ENCODE measurements at places on chromosomes 5 and 9.

GRCh38 chr9:70409280-70409679 is 5.2 kb downstream of the KLF9 start:
- DNase-seq: no peak

DNA sequence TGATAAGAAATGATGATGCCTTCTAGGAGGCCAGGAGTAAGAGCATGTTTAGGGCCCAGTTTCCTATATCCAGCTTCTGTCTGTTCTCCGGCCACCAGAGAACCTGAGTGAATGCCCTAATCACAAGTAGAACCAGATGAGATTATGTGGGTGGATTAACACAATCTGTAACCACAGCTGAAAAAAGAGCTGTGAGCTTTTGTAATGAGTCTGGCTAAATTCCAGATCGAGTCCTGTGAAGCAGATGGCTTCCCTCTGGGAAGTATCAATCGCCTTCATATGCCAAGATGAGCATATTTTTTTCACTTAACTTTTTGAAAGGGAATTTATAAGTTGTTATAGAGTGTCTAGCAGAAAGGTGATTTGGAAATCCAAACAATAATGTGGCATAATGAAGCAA is 99.8 kb downstream of the NNT start:
- DNase-seq: no peak

GRCh38 chr5:24226479-24226878 is 418.3 kb downstream of the CDH10 start:
- no peak for DNase-seq

DNA sequence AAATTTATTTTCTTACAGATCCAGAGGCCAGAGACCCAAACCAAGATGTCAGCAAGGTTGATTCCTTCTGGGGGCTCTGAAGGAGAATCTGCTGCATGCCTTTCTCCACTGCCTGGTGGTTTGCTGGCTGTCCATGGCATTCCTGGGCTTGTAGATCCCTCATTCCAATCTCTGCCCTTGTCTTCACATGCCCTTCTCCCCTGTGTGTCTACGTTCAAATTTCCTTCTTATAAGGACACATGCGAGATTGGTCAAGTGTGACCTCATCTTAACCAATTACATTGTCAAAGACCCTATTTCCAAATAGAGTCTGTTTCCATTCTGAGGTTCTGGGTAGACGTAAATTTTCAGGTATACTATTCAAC is 84.5 kb upstream of the RAI14 start:
- no peak for DNase-seq

DNA sequence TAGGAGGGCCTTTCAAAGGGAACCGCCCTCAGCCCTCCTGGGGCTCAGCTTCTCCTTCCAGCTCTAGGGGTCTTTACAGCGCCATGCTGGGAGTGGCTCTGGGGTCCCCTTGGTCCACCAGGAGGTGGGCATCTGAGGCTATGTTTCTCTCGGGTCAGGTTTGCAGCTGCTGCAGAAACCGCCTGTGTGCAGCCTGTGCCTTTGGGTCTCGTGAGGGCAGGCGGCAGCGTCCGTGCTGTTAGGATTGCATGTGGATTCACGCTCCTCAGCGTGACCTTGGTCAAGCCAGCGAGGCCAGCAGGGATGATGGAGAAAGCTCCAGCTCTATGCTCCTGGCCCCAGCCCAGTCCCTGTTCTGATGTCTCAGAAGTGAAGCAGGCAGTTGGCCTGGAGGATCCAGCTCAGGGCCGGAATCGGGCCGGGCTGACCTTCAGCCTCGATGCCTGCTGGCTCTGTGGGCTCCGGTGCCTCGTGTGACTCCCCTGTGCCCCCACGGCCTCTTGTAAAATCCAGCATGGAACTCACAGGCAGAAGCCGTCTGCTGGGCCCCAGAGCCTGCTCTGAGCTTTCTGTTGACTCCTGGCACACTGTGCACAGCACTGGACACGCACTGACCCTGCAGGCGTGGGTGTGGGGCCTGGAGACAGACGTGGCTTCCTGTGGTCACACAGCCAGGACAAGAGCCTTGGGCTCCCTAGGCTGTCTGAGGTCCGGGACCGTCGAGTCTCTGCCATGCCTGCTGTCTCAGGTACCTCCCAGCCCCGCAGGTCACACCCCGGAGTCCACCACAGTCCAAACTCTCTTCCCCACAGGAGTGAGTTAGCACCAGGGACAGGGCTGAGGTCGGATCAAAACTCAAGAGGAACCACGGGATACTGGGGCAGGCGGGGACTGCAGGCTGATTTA is 54.3 kb downstream of the TRIP13 start:
- no peak for DNase-seq

- no peak for DNase-seq
These were observed 9.8 kb upstream of the MIER3 start for GRCh38 chr5:56961746-56962145.

DNA sequence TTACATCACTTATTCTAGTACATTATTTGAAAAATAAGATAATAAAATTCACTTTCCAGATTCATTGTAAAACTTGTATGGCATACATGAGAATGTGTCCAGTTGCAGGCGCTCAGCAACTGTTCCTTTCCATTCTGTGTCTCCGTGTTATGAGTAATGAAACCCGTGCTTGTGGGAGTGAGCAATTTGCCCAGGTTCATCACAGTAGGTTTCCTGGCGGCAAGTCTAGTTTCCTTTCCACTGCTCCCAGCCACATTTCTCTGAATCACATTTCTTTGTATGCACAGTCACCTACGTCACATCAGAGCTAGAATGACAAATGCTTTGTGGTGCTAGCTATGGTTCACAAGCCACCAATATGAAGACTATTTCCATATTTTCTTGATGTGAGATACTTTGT is 39.9 kb downstream of the MOCS2 start:
- no peak for DNase-seq

DNA sequence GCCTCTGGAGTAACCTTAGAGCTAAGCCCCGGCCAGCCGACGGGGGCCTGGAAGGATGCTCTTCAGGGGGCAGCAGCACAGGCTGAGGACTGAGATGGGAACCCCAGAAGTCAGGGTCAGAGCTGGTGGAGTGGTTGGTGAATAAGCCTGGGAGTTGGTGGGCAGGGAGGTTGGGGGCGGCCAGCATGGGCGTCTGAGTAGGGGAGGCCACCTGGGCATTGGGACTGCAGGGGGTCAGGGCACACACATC is 14.4 kb downstream of the NINJ1 start:
- no peak for DNase-seq

DNA sequence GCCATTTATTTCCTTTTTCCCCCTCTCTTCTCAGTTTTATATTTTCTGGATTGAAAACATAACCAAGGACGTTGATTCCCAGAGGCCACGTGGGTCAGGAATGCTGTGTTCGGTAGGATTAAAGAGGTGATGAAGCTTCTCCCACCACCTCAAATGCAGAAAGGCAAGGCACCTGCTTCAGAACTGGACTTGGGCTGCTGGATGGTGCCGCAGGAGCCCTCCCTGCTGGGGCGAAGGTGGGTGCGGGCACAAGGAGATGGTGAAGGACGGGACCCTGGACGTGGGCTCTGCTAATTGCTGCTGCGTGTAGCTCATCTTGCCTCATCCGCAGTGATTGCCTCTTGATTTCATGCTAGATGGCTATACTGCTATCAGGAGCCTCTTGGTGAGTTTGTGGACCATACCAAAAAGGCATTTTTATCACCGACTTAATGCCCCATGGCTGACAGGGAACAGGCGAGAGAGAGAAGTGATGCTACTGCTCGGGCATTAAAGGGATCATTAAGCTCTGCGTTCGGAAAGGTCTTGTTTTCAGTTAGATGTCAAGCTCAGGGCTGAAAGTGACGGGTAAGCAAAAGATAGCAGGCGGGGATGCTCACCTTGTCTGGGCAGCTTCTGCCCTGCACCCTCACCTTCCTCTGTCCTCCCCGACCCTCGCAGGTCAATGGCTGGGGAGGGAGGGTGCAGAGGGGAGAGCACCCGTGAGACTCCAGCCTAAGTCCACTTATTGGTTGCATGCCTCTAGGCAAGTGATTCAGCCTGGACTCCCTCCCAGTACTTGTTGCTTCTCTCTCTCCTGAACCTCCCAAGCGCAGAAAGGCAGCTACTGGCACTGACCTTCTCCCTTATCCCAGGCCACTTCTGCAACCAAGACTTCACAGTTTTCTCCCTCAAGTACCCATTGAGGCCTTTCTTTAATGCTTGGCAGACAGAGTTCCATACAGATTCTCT is 71.6 kb upstream of the FSTL4 start:
- no peak for DNase-seq

DNA sequence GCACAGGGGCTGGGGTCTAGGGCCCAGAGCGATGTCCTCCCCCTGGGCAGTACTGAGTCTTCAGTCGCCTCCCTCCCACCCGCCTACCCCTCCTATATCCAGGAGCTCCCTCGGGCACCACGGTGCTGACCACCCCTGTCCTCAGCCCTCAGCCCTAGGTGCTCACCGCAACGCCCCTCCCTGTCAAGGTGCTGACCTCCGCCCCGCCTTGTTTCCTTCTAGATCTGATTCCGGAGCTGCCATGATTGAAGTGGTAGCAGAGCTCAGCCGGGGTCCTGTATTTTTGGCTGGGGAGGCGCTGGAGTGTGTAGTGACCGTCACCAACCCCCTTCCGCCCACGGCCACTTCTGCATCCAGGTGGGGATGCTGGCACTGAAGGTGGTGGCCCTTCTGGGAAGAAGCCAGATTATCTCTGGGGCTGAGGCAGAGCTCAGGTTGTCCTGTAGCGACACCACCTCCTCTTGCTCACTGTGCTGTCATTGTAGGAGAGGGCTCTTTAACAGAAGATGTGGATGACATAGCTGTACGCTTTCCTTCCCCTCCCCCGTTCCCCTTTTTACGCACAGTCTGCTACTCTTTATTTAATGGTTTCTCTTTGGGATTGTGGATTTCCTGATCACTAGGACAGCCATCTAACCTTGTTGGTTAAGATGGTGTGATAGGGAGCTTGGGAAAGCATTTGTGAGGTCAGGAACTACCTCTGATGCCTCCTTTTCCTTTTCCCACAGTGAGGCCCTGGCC is 598 bp downstream of the RGP1 start:
- DNase-seq: no peak

GRCh38 chr9:74942801-74943200 is 9.9 kb downstream of the C9orf40 start:
- DNase-seq: peak; percentile 49

- no peak for DNase-seq
These were observed 51.0 kb downstream of the SH3PXD2B start for GRCh38 chr5:172403189-172403796.

DNA sequence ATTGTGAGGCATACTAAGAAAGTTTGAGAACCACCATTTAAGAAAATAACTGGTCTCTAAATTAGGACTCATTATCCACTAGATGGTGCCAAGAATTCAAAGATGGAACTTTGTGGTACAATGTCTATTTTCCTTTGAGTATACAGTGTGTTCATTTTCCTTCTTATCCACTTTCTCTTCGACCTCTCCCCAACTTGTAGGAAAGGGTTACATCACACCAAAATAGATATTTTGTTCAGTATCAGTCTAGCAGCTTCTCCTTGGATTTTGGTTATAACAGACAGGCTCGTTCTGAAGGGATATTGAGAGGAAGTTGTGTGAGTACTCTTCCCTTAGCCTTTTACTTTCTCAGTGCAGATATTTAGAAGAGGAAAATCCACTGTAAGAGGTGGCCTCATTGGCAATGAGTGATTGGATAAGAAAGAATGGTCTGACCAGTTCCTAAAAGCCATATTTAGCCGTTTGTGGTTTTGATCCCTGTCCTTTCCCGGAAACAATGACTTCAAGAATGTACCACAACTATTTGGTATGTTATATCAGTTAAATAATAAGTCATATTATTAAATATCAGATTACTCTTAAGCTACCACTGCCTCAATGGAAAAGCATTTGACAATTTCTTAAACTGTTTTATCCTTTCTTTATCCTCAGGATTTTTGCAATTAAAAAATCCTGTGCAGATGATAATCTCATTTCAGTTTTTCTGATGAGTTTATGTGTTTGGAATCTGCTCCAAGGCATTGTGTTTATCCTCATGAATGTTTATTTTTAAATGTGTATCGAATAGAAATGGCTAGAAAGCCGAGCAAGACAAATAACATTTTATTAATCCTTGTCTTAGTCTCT is 69.0 kb upstream of the GRAMD2B start:
- DNase-seq: peak; percentile 78

GRCh38 chr9:133035669-133036068 is 4.9 kb downstream of the GTF3C5 start:
- no peak for DNase-seq

- DNase-seq: no peak
These were observed 215.6 kb upstream of the NREP start for GRCh38 chr5:111972548-111972947.
